Esophagus muscularis mucosa (tissue), 4 donors: ENCODE measurements at places on chromosomes 5 and 9. TPM values are rescaled to one million over a fixed set of nuclear protein-coding genes. Genes with fewer than 3 reads are reported as not detected.

The UGT3A2 gene
- total RNA-seq: not detected

The NEURL1B gene
- 45.7 TPM for total RNA-seq

The AQP7 gene
- 0.33 TPM for total RNA-seq

The KCNV2 gene
- total RNA-seq: not detected

The GRM6 gene
- not detected for total RNA-seq

The SLC46A2 gene
- 0.42 TPM for total RNA-seq

The ANKRD55 gene
- 0.66 TPM for total RNA-seq

The TNIP1 gene
- 102 TPM for total RNA-seq

The RXRA gene
- 50.3 TPM for total RNA-seq

The IL4 gene
- not detected for total RNA-seq

The PFN3 gene
- not detected for total RNA-seq

The TLR4 gene
- total RNA-seq: 16.6 TPM

The LCN1 gene
- not detected for total RNA-seq

The PPP3R2 gene
- not detected for total RNA-seq

The CCL28 gene
- total RNA-seq: 2.2 TPM

The WNT8A gene
- total RNA-seq: not detected

The CCDC187 gene
- not detected for total RNA-seq

The ZNF608 gene
- total RNA-seq: 26.6 TPM

The PCDHB12 gene
- 2.5 TPM for total RNA-seq

The PCDHGB1 gene
- 2.9 TPM for total RNA-seq

The GABBR2 gene
- total RNA-seq: not detected

The C9orf50 gene
- total RNA-seq: not detected

The LECT2 gene
- not detected for total RNA-seq

The ST8SIA4 gene
- total RNA-seq: 3.3 TPM

The NEUROG1 gene
- not detected for total RNA-seq

The CSF1R gene
- total RNA-seq: 30.5 TPM

The ATP10B gene
- 0.58 TPM for total RNA-seq

The C5orf34 gene
- 1.6 TPM for total RNA-seq

The TLX3 gene
- not detected for total RNA-seq

The CEP72 gene
- 1.4 TPM for total RNA-seq
